ENCODE measurements at places on chromosomes 12 and 14.
A peak's percentile ranks its signal among the peaks of the same experiment; 100 is the strongest.

- DNase-seq = no peak
Observed at GRCh38 chr12:131615326-131616042, 95.4 kb upstream of the SFSWAP start.

DNA sequence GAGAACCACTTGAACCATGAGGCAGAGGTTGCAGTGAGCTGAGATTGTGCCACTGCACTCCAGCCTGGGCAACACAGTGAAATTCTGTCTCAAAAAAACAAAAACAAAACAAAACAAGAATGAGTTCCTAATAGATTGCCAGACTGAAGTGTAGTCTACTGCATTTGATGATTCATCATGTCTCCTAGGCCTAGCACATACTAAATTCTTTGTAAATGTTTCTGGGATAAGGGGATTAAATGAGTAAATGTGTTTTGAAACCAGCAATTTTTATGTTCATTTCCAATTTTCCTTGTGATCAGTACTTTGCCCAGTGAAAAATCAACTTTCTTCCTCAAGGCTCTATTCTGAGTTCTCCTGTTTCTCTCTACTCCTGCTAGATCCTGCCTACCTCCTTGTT lies 2.9 kb upstream of the DYRK2 start:
- DNase-seq = no peak

GRCh38 chr14:103121846-103122584 lies 1.2 kb upstream of the TNFAIP2 start:
- DNase-seq = no peak

DNA sequence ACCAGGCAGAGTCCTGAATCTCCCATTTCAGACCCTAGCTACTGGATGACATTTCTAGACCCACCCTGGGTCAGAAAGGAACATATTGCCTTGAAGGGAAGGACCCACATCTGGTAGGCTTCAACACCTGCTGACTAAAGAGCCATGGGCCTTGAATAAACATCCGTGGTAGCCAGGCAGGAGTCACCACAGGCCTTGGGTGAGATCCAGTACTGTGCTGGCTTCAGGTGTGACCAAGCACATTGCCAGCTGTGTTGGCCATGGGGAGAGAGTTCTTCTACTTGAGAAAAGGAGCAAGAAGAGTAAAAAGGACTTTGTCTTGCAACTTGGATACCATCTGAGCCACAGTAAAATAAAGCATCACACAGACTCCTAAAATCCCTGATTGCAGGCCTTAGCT lies 332.6 kb downstream of the SLC16A7 start:
- DNase-seq = no peak

- DNase-seq = no peak
Observed at GRCh38 chr12:123488539-123489230, 30.7 kb downstream of the SNRNP35 start.

DNA sequence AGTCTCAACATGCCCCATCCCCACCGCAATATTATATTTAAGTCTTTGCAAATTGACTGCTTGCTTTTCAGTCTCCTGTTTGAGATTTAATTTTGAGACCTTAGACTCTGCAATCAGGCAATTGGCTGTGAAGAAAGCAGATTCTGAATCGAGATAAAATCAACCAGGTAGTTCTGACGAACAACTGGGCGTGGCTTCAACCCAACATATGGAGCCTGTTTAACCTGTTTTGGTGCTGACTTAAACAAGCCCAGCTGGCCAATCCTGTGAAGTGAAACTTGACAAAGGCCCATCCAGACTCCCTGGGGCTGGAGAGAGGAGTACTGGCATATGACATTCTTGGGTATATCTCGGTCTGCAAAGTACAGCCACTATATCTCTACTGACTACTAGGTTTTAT lies 9.8 kb upstream of the CIPC start:
- no peak for DNase-seq

DNA sequence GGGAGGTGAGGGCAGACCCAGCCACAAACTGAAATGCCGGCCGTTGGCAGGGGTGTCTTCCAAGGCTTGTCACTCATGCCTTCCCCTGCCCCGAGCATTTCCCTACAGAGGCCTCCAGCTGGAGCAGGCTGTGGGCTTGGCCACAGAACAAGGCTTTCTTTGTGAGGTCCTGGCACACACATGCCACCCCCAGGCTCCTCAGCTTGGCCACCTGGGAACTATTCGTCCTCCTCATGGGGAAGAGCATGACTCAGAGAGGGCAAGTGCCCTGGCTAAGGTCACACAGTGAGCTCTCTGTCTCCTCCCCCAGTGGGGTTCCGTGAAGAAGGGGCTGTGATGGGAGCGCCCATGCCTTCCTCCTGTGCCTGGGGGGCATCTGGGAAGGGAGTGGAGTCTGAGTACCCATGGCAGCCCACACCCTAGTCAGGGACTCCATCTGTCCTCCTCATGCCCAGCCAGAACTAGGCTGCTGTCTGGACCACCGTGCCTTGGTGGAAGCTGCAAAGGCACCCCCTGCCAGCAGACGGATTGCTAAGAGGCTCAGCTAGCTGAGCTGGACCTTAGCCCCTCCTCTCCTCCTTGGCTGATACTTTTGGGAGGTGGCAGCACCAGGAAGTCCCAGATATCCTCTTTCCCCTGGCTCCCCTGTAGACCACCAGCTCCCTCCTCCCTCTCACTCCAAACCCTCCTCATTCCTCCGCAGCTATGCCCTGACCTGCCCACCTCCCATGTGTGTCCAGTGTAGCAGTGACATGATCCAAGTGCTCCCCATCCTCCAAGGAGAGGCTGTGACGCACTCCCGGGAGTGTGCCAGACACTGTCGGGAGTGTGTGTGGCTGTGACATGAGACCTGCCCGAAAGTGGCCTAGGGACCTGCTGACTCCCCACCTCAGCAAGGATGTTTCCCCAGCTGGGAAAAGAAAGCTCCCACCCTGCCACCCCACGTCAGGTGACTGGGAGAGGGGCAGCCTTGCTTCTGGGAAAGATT lies 21.4 kb downstream of the ABCB9 start:
- no peak for DNase-seq

- no peak for DNase-seq
Observed at GRCh38 chr14:40674502-40674901, 932.2 kb upstream of the LRFN5 start.

DNA sequence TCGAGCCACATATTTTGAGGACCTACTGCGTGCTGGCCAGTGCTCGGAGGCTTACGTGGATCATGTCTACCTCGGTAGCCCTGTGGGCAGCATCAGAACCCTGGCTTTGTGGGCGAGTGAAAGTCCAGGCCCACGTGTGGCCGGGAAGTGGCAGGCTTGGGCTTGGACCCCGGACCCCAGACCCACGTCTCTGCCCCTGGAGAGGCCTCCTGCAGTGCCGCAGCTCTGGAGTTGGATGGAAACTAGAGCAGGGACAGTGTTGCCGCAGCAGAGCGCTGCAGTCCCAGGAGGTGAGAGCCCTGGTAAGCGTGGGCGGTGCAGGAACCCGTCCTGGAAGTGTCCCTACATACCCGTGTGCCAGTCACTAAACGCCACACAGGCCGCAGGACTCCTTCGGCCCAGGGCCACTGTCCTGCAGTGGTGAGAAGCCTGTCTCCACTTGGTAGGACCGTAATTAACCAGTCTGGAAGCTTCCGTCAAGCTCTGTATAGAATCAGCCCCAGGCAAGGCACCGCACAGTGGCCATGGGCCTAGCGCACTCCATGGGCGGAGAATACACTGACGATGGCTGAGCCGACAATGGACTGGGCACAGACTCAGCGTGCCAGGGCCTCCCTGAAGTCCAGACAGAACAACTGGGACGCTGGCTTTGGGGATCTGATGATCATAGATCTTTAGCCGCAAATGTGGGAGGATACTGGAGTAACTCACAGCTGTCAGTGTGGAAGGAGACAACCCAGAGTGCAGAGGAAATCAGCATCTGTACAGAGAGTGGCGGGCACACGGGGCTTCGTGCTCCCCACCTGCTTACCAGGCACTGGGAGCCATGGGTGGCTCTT lies 219.5 kb downstream of the KIF26A start:
- no peak for DNase-seq

- no peak for DNase-seq
Observed at GRCh38 chr12:115984616-115985015, 292.9 kb downstream of the MED13L start.

DNA sequence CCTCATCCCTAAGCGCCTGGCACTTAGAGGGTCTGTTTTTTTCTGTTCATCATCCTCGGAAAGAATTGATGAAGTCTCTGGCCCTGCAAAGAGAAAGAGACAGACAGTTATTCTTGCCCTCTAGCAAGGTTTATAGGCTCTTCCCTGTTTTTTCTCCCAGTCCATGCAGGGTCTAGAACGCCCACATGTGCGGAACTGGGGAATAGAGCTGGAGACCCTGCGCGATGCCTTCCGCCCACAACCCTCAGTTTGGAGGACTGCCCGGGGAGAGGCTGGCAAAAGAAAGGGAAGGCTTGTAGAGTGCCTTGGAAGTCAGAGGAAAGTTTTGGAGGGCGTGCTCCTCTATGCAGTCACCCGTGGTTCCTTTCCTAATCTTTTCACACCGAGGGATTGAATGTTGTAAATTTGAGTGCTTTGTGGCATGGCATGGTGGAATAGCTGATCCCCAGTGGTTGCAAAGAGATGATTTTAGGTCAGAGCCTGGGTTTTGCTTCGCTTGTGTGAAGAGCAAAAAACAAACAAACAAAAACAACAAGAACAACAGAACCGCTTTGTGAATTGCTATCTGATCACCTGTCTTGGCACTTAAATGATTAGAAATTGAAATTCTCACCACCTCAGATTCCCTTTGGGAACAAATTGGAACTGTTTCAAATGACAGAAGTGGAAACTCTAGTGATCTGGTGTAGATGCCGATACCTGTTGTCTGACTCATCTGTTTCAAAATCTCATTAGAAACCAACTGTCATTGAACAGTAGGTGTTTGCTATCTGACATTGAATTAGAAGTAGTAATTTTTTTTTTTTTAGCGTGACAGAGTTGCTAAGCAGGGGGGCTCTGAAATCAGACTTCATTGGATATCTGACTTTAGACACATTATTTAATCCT lies 947 bp downstream of the GAS2L3 start:
- DNase-seq = no peak

DNA sequence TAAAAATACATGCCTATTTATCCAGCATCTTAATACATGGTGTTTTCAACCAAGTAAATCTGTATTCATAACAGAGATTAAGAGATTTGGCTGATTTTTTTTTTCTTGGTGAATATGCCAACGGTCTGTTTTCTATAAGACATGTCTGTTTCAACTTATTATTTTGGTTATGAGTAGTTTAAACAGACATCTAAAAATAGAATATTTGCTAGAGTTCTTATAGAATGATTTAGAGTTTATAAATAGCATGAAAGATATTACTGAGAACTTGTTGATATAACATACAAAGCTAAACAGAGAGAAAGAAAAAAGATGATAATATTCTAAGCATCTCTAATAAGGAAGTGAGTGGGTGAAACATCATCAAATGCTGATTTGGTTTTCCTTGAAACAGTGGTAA lies 199.9 kb downstream of the CCDC91 start:
- DNase-seq = no peak

DNA sequence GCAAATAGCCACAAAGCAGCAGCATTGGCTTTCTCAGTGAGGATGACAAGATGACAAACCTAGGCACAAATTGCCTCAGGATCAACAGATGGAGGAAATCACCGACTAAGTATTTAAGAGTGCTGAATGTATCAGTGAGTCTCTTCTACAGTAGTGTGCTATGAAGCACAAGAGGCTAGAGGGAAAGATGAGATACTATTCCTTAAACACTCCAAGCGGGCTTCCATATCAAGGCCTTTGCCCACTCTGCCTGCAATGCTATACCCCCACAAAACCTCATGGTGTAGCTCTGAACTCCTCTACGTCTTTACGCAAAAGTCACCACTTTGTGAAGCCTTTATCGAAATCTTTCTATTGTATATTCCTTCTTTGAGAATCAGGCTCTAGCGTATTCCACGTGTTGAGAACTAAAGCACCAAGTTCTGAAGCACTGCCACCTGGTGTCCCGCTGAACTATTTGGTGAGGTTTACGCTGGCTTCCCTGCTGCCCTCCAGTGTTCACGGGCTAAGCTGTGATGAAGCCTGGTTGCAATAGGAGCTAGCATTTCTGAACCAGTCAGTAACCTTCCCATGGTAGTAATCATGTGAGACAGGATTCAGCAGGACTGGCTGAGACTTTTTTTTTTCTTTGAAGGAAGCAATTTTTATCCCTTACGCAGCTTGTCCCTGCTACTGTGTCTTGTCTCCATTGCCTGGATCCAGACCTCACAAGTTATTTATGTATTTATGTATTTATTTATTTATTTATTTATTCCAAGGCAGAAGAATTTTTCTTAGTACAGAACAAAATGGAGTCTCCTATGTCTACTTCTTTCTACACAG lies 426.5 kb upstream of the OR4E1 start:
- peak; percentile 54 for DNase-seq

DNA sequence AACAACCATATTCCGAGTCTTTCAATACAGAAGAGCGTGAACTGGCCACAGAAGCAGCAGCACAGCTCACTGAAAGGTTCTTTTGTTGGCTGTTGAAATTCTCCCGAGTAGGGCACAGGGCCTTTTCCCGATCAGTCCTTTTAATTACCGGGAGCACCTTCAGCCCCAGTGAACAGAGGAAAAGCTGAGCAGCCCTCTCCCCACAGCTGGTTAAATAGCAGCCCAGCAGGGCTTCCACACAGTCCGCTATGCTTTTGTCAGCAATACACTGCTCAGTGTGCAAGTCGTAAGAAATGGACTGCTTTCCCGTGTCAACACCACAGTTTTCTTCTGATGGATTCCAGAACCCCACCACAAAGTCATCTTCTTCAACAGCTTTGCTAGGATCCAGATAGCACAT lies 61.3 kb downstream of the DICER1 start:
- DNase-seq = no peak

DNA sequence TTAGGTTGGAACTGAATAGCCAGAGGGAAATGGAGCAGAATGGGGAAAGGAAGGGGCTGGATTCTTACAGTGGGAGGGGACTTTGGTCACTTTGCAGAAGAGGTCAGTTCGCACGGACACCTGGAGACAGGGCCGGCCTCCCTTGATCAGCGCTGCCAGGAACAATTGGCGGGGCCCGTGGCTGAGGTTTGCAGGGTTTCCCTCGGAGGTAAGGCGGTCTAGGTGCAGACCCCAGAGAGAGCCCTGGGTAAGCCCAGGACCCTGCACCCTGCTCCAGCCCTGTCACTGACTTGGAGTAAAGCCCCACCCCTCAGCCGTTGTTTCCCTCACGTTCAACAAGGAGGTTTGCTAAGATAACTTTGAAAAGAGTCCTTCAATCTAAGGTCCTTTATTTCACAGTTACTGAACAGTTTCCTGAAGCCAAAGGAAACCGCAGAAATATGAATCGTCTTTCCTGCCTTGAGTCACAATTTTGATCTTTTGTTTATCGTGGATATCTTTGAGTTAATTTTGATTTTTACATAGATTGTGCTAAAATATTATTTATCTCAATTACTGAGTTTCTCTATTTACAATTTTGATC lies 231.4 kb upstream of the RTL1 start:
- DNase-seq = no peak

DNA sequence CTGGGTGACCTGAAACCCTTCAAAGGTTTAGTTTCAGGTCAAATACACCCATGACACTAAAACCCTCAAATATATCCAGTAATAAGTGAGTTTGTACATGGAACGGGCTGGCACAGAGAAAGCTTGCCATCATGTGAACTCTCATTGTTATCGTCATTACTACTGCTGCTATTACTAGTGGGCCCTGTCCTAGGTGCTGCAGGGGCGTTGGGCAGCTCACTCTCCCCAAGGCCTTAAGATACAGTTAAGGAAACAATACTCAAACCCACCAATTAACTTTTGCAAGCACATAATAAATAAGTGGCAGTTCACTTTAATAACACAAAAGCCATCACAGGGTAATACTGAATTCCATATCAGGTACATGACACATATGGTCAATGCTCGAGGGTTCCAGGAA lies 71.3 kb downstream of the SPTB start:
- DNase-seq = no peak

GRCh38 chr14:77145975-77146740 lies 4.6 kb upstream of the ZDHHC22 start:
- no peak for DNase-seq

- peak; percentile 56 for DNase-seq
Observed at GRCh38 chr12:122265886-122266229, 436 bp downstream of the VPS33A start.

Data from activated naive CD4-positive, alpha-beta T cell treated with Interleukin-2 at 50 U/mL for 16 hours (primary cell).